ENCODE measurements at places on chromosomes 6 and 20.

GRCh38 chr20:57943950-57944349 lies 234.1 kb upstream of the PMEPA1 start:
- DNase-seq = no peak

DNA sequence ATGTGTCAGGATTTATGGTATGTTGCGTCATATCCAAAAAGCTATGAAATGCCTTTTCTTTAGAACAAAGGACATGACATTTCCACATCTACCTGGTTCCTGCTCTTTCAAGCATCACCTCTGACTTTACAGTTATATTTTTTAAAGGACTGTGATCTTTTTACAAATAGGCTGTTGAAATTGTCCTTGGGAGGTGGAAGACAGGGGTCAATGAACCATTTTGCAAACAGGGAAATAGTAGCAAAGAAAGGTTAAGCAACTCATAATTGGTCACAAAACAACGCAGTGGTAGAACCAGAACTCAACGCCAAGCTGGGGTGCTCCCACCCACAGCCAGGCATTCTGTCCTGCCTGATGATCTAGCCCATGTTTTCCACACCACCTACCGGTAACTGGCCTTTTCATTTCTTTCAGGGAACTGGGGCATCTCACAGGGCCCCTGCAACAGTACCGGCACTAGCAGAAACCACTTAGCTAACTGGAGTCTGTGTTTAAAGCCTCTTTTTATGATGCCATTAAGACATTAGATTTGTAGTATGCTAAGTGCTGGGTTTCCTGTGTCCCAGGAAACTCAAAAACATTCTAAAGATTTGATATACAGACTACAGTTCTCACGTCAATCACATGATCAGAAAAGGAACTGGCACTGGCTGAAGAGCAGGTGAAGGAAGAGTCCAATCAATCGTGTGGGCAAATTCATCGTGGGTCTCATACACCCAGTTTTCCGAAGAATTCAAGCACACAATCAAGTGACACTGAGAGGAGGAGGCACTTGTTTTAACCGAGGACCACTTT lies 13.9 kb downstream of the ZNF217 start:
- DNase-seq = no peak

DNA sequence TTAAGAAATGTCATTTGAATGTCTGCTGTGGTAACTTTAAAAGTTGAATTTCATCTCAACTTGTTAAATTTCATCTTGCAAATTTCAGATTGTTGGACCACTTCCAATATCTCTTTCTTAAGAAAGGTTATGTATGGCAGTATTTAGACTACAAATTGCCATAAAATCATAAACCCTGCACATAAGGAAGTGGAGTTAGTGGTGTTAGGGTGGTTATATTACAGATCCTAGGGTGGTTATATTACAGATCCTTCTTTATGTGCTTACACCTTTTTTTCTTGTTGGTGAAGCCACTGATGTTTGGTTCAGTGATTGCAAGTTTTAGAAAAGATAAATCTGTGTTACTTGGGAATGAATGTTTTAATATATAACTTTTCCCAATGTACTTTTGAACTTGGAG lies 9.0 kb downstream of the DSE start:
- DNase-seq = no peak

- no peak for DNase-seq
These were observed 54.9 kb downstream of the TMEM242 start for GRCh38 chr6:157268396-157268795.

GRCh38 chr6:170128811-170129681 lies 161.8 kb downstream of the DLL1 start:
- no peak for DNase-seq

GRCh38 chr6:153976921-153977693 lies 61.9 kb upstream of the OPRM1 start:
- DNase-seq = no peak
